ENCODE measurements at places on chromosomes 7 and 10. TPM values are rescaled to one million over a fixed set of nuclear protein-coding genes. Genes with fewer than 3 reads are reported as not detected.

The TLX1 gene
- total RNA-seq, result not detected

DNA sequence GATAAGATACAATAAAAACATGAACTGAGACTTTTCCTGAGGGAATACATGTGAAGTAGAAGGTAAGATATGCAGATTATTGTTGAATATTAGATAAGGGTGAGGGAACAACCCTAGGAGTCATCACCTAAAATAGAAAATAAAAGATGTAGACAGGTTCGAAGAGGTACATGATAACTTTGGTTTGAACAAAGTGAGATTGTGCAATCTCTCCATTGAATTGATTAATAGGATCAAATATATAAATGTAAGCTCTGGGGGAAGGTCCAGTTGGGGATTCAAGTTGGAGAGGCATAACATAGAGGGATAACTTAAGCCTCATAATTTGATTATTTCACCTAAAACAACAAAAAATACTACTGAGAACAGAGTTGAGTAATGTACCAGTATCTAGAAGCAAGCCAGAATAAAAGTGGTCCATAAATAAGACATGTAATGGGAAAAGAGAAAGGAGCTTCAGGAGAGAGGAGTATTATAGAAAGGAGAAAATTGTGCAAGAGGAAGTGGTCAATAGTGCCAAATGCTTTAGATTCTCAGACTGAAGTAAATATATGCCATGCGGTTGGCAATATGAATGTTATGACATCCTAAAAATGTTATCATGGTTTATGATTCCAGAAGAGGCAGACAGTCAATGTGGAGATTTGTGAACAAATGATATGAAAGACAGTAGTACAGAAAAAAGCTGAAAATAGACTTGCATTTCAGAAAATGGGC, 282.3 kb upstream of the CHRM2 start:
- DNase-seq, result no peak
- no peaks in the 10 kb centered on the region for H3K36me3 ChIP-seq
- no peaks in the 10 kb centered on the region for H3K27me3 ChIP-seq
- H3K4me1 ChIP-seq, result peaks cover under 1% of the 10 kb centered on the region
- H3K27ac ChIP-seq, result no peak overlapping the region

DNA sequence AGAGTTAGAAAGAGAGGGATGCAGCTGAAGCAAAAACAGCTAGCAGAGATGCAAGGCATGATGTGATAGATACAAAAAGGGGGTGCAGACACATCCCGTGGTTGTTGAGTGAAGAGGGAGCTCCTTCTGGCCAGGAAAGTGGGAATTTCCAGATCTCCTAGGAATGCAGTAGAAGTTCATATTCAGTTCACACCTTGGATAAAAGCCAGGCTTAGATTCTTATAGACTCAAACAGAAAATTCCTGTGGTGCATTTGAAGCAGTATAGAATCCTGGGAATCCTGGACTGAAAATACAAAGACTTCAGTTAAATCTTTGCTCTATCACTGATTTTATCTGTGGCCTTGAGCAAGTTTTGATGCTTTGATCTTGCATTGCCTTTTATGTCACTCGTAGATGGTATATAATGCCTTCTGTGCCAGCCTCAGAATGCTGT, 33.9 kb downstream of the SGPL1 start:
- H3K4me1 ChIP-seq, result peaks cover 19% of the 10 kb centered on the region
- H3K27ac ChIP-seq, result no peak overlapping the region
- peaks cover 15% of the 10 kb centered on the region for H3K36me3 ChIP-seq

The TRPV5 gene
- not detected for total RNA-seq

The GRM8 gene
- total RNA-seq, result 0.11 TPM

DNA sequence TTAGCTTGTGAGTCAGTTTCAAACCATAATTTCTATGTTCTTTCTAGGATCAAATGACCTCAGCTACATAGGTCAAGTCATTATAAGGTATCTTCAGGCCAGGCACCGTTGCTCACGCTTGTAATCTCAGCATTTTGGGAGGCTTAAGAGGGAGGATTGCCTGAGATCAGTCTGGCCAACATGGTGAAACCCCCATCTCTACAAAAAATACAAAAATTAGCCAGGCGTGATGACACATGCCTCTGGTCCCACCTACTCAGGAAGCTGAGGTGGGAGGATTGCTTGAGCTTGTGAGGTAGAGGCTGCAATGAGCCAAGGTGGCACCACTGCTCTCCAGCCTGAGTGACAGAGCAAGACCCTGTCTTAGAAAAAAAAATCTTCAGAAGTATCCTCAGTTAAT, 362.3 kb downstream of the GATA3 start:
- H3K27ac ChIP-seq, result no peak overlapping the region
- no peaks in the 10 kb centered on the region for H3K27me3 ChIP-seq
- H3K4me1 ChIP-seq, result no peaks in the 10 kb centered on the region
- DNase-seq, result no peak
- no peak overlapping the region for H3K4me3 ChIP-seq

The RPP30 gene
- 25.0 TPM for total RNA-seq

The FAM241B gene
- total RNA-seq, result 9.1 TPM

The HABP2 gene
- not detected for total RNA-seq

The RASSF4 gene
- total RNA-seq, result 31.8 TPM

The OSBPL3 gene
- total RNA-seq, result 3.0 TPM

The ATOH7 gene
- total RNA-seq, result not detected

GRCh38 chr10:2342206-2342605, 604.9 kb upstream of the ADARB2 start:
- H3K27me3 ChIP-seq, result no peaks in the 10 kb centered on the region
- no peaks in the 10 kb centered on the region for H3K4me1 ChIP-seq
- H3K27ac ChIP-seq, result no peak overlapping the region

The MOGAT3 gene
- total RNA-seq, result 0.17 TPM

The PAPSS2 gene
- total RNA-seq, result 13.2 TPM

- H3K27me3 ChIP-seq, result no peaks in the 10 kb centered on the region
- H3K4me3 ChIP-seq, result no peak overlapping the region
- no peaks in the 10 kb centered on the region for H3K4me1 ChIP-seq
- no peak for DNase-seq
- no peak overlapping the region for H3K27ac ChIP-seq
Observed at GRCh38 chr10:64873088-64873487, 1351.9 kb downstream of the REEP3 start.

GRCh38 chr7:152341039-152341913, 94.5 kb downstream of the KMT2C start:
- peaks cover 13% of the 10 kb centered on the region for H3K4me1 ChIP-seq
- no peak overlapping the region for H3K4me3 ChIP-seq
- H3K36me3 ChIP-seq, result no peaks in the 10 kb centered on the region
- no peak for DNase-seq
- H3K27me3 ChIP-seq, result no peaks in the 10 kb centered on the region

The LLCFC1 gene
- total RNA-seq, result not detected

DNA sequence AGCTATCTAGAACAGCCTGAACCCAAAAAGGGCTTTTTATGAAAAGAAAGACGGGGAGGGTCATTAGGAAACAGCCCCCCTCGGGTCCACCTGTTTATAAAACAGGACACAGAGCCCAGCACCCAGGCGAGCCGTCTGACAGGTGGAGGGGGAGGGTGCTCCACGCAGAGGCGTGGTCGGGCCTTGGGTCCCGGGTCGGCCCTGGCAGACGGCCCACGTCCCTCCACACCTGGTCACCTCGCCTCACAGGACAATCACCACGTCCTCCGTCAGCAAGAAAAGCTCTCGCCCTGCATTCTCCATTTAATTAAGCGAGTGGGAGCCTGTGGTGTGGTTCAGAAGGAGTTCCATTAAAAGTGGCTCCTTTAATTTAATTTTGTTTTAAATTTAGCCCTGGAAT, 42.3 kb upstream of the FOXL3 start:
- H3K27me3 ChIP-seq, result no peaks in the 10 kb centered on the region
- peaks cover 40% of the 10 kb centered on the region for H3K36me3 ChIP-seq
- H3K4me1 ChIP-seq, result no peaks in the 10 kb centered on the region
- no peak for DNase-seq
- no peak overlapping the region for H3K27ac ChIP-seq
- no peak overlapping the region for H3K4me3 ChIP-seq

- no peaks in the 10 kb centered on the region for H3K27me3 ChIP-seq
- no peak for DNase-seq
- H3K4me3 ChIP-seq, result no peak overlapping the region
- H3K27ac ChIP-seq, result no peak overlapping the region
- H3K36me3 ChIP-seq, result no peaks in the 10 kb centered on the region
- H3K4me1 ChIP-seq, result no peaks in the 10 kb centered on the region
Observed at GRCh38 chr10:7033031-7033430, 377.8 kb downstream of the SFMBT2 start.

- H3K36me3 ChIP-seq, result no peaks in the 10 kb centered on the region
- H3K4me1 ChIP-seq, result peaks cover 9% of the 10 kb centered on the region
- no peak overlapping the region for H3K27ac ChIP-seq
- H3K4me3 ChIP-seq, result no peak overlapping the region
- DNase-seq, result no peak
- H3K27me3 ChIP-seq, result no peaks in the 10 kb centered on the region
Observed at GRCh38 chr10:4066581-4067390, 281.8 kb upstream of the KLF6 start.

GRCh38 chr7:2687881-2688318, at the start of gene AMZ1:
Gene AMZ1 (plus strand): TSS chr7:2688202. CDS start chr7:2700452, 12,250 bp downstream.
- H3K27me3 ChIP-seq, result peaks cover 74% of the 10 kb centered on the region
- H3K36me3 ChIP-seq, result no peaks in the 10 kb centered on the region
- peaks cover 11% of the 10 kb centered on the region for H3K4me1 ChIP-seq
- H3K4me3 ChIP-seq, result peak within 1 kb of the TSS; percentile 39

GRCh38 chr7:22586786-22587140, 86.8 kb upstream of the STEAP1B start:
- H3K36me3 ChIP-seq, result no peaks in the 10 kb centered on the region
- no peaks in the 10 kb centered on the region for H3K27me3 ChIP-seq
- H3K4me3 ChIP-seq, result no peak overlapping the region
- DNase-seq, result no peak

DNA sequence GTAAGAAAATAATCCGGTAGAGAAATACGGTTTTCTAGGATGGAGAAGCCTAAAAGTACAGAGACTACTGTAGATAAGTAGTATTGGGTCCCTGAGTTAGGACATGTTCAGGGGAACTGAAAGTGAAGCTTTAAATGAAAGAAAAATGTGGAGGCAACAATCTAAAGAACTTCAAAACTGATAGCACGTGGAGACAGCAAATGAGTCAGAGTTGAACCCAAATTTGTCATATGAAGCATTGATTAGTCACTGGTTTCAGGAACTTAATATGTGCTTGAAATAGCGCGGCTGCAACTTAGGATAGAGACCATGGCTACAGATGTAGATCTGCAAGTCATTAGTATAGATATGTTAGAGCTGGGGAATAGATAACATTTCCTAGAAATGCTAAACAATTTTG, 1138.6 kb upstream of the SORCS1 start:
- H3K27ac ChIP-seq, result no peak overlapping the region
- no peaks in the 10 kb centered on the region for H3K36me3 ChIP-seq
- H3K4me1 ChIP-seq, result no peaks in the 10 kb centered on the region

GRCh38 chr10:54587971-54588370, 213.1 kb downstream of the PCDH15 start:
- no peak overlapping the region for H3K4me3 ChIP-seq
- no peaks in the 10 kb centered on the region for H3K4me1 ChIP-seq
- no peaks in the 10 kb centered on the region for H3K27me3 ChIP-seq
- DNase-seq, result no peak
- no peak overlapping the region for H3K27ac ChIP-seq
- no peaks in the 10 kb centered on the region for H3K36me3 ChIP-seq

DNA sequence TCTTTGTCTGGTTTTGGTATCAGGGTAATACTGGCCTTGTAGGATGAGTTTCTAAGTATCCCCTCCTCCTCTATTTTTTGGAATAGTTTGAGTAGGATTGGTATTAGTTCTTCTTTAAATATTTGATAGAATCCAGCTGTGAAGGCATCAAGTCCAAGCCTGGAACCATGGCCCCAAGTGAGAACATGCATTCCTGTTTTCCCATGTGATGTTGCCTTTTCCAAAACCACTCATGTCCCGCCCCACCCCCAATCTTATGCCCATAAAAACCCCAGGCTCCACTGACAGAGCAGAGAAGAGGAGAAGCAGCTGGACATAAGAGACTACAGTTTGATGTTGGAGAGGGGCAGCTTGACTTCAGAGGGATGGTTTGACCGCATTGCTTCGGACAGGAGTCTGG, 71.2 kb downstream of the MINPP1 start:
- H3K4me3 ChIP-seq, result no peak overlapping the region
- no peak overlapping the region for H3K27ac ChIP-seq
- no peaks in the 10 kb centered on the region for H3K27me3 ChIP-seq
- no peak for DNase-seq

- H3K27ac ChIP-seq, result no peak overlapping the region
- H3K4me1 ChIP-seq, result no peaks in the 10 kb centered on the region
- no peak overlapping the region for H3K4me3 ChIP-seq
- no peaks in the 10 kb centered on the region for H3K36me3 ChIP-seq
Observed at GRCh38 chr10:83541046-83541445, 598.3 kb upstream of the GHITM start.

The NME8 gene
- total RNA-seq, result not detected

The THSD7A gene
- total RNA-seq, result 2.8 TPM

GRCh38 chr10:6162589-6163356, 40.0 kb upstream of the PFKFB3 start:
- H3K27me3 ChIP-seq, result no peaks in the 10 kb centered on the region
- H3K27ac ChIP-seq, result peak overlapping the region; percentile 95
- H3K36me3 ChIP-seq, result peaks cover 13% of the 10 kb centered on the region
- no peak for DNase-seq

The MCM10 gene
- 0.32 TPM for total RNA-seq

DNA sequence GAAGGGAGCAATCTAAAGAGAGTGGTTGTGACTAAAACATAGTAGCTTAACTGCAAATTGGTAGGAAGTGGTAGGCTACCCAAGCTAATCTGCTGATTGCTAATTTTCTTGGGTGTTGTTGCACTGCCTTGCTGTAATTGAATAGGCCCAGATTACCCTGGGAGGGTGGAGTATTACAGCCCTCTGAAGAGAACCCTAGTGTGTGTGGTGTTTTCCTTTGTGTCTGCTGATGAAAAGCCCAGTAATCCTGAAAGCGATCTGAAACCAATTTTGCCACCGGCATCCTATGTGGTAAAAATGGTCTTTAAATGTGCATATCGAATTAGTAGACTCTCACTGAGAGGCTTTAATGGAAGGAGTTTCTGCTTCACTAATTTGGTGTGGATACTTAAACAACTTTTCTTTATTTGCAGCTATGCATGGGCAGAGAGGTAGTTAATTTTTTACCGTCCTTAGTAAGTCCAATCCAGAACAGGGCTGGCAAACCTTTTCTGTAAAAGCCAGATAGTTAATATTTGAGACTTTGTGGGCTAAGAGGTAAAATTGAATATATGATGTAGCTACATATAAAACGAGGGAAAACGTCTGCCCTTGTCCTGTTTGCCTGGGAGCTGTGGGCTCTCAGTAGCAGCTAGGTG, 92.5 kb downstream of the CSTF2T start:
- no peaks in the 10 kb centered on the region for H3K36me3 ChIP-seq
- no peak for DNase-seq
- no peaks in the 10 kb centered on the region for H3K4me1 ChIP-seq
- H3K27ac ChIP-seq, result no peak overlapping the region
- no peaks in the 10 kb centered on the region for H3K27me3 ChIP-seq

DNA sequence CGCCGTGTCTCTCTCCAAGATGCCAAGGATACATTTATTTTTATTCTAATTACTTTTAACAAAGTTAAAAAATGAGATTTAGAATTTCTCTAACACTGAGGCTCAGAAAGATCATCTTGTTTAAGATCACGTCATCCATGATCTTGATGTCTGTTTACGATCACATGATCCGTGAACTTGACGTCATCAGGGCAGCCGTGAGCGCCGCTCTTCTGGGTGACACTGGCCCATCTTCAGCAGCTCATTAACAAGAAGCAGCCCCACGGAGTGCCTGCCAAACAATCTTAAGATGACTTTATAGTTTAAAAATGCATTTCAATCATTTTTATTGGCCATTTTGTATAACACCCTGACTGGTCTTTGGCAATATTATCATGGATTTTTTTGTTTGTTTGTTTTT, 291.1 kb upstream of the PRKCQ start:
- H3K4me3 ChIP-seq, result no peak overlapping the region
- no peaks in the 10 kb centered on the region for H3K36me3 ChIP-seq
- no peak for DNase-seq
- no peak overlapping the region for H3K27ac ChIP-seq
- H3K27me3 ChIP-seq, result peaks cover 5% of the 10 kb centered on the region
- H3K4me1 ChIP-seq, result no peaks in the 10 kb centered on the region
